Breast epithelium (tissue), 4 donors: ENCODE measurements at places on chromosomes 3 and 15. TPM values are rescaled to one million over a fixed set of nuclear protein-coding genes. Genes with fewer than 3 reads are reported as not detected.
A peak's percentile ranks its signal among the peaks of the same experiment; 100 is the strongest.

Gene NMB
- 13.8 TPM for total RNA-seq

Gene KIF7
- total RNA-seq = 10.1 TPM

DNA sequence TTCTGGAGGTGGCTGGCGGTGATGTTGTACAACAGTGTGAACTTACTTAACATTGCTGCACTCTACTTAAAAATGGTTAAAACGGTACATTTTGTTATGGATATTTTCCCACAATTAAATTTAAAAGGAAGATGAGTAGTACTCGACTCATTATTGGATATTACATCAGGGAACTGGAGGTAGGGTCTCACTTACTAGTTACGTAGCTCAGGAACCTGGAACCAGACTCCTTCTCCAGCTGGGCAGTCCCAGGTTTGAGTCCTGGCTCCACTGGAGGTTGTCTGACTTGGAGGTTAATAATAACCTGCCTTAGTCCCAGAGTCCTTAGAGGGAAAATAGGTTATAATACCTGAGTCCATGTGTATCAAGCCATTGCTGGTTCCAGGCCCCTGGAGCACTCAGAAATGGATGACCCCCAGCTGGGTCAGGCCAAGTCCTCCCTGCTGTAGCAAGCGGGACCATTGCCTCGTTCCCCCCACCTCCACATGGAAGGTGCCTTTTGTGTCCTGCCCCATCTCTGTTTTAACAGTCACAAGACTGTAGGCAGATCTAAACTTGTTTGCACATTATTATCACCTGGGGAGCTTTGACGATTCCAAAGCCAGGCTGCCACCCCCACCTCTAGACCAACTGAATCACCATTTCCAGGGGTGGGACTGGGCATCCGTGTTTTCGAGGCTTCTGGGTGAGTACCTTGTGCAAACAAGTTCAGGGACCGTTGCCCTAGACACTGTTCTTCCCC is 126.6 kb downstream of the IGF1R start:
- no peak overlapping the region for H3K4me3 ChIP-seq
- peak overlapping the region; percentile 45 for H3K27ac ChIP-seq
- H3K4me1 ChIP-seq = peaks cover 5% of the 10 kb centered on the region
- DNase-seq = no peak
- no peaks in the 10 kb centered on the region for H3K36me3 ChIP-seq

DNA sequence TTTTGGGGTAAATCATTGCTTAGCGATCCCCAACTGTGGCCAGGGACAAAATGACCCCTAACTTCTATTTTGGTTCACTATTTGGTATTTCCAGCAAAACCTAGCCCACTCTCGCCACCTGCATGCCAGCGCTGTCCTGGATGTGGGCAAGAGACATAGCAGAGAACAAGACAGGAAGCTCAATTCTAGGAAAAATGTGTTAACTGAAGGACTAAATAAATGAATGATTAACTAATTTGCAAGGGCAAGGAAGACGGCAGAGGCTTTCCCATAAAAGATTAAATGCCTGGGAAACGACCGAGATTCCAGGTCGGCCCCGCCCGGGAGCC is 408 bp downstream of the NICN1 start:
- no peaks in the 10 kb centered on the region for H3K36me3 ChIP-seq
- no peaks in the 10 kb centered on the region for H3K27me3 ChIP-seq

DNA sequence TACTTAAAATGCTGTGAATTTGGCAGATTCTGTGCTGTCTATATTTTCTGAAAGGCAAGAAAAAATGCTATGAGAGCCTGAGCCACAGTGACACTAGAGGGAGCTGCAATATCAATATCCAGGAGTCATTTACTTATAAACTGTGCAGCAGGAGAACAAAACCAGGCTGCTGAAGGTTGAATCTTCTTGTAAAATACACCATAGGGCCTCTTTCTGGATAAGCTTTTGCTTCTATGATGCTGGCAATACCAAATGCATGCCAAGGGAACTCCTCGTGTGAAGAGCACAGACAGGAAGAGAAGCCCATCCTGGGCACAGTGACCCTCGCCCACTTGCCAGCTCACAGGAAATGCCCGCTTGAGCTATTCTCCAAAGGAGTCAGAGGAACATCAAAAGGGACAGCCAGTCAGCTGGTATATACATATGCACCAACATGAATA is 48.0 kb upstream of the TSPAN3 start:
- H3K4me3 ChIP-seq = no peak overlapping the region
- H3K4me1 ChIP-seq = no peaks in the 10 kb centered on the region
- H3K27me3 ChIP-seq = no peaks in the 10 kb centered on the region
- H3K36me3 ChIP-seq = peaks cover 1% of the 10 kb centered on the region
- DNase-seq = peak; percentile 35
- H3K27ac ChIP-seq = no peak overlapping the region

GRCh38 chr3:38186781-38187180 is 21.4 kb downstream of the OXSR1 start:
- no peaks in the 10 kb centered on the region for H3K27me3 ChIP-seq
- H3K4me1 ChIP-seq = no peaks in the 10 kb centered on the region
- H3K4me3 ChIP-seq = no peak overlapping the region
- DNase-seq = no peak
- H3K36me3 ChIP-seq = no peaks in the 10 kb centered on the region

GRCh38 chr3:171348121-171348520 is 112.1 kb downstream of the TNIK start:
- DNase-seq = no peak
- H3K4me1 ChIP-seq = no peaks in the 10 kb centered on the region
- H3K27me3 ChIP-seq = no peaks in the 10 kb centered on the region
- H3K4me3 ChIP-seq = no peak overlapping the region

DNA sequence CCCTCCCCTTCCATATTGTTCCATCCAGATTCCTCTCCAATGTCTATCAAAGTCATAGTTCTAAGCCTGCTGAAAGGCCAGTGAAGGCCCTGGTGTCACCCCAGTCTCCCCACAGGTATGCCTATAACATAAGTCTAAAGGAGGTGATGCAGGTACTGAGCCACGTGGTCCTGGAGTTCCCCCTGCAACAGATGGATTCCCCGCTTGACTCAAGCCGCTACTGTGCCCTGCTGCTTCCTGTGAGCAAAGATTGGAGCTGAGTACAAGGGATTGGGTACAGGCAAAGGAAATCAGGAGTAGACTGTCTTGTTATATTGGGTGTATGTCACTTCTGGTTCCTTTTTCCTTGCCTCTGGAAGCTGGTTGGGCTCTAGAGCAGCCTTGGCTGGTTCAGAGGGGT is 8.2 kb downstream of the EIF2B5 start:
- H3K4me1 ChIP-seq = no peaks in the 10 kb centered on the region
- DNase-seq = no peak
- peaks cover 7% of the 10 kb centered on the region for H3K36me3 ChIP-seq
- H3K27me3 ChIP-seq = no peaks in the 10 kb centered on the region
- no peak overlapping the region for H3K4me3 ChIP-seq

DNA sequence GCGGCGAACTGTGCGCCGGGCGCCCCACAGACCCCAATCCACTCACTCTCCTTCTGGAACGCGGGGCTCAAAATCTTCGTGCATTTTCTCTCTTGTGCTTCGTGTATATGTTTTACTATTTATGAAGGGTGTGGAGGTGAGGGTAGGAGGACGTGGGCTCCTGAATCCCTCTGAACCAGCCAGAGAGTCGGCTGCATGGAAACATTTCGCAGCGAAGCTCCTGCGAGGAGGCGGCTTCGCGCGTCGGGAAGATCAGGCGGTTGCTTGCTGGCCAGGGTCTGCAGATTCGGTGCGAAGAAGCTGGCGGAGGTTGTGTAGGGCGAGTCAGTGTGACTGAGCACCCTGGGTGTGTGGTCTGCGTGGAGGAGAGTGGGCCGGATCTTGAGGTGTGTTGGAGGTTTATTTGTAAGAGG is 1.1 kb downstream of the CNTN4 start:
- no peak for DNase-seq
- peak overlapping the region; percentile 72 for H3K27ac ChIP-seq
- no peaks in the 10 kb centered on the region for H3K4me1 ChIP-seq

GRCh38 chr3:194584320-194584776 is 48.9 kb downstream of the TMEM44 start:
- H3K4me1 ChIP-seq = no peaks in the 10 kb centered on the region
- H3K27me3 ChIP-seq = no peaks in the 10 kb centered on the region

GRCh38 chr3:165884518-165884917 is 47.3 kb upstream of the BCHE start:
- no peak overlapping the region for H3K27ac ChIP-seq
- no peaks in the 10 kb centered on the region for H3K36me3 ChIP-seq
- DNase-seq = no peak
- H3K4me3 ChIP-seq = no peak overlapping the region
- H3K4me1 ChIP-seq = no peaks in the 10 kb centered on the region
